ENCODE measurements at places on chromosomes 3 and 15.

GRCh38 chr15:40424483-40425115 lies 16.2 kb upstream of the BAHD1 start:
- DNase-seq: no peak

DNA sequence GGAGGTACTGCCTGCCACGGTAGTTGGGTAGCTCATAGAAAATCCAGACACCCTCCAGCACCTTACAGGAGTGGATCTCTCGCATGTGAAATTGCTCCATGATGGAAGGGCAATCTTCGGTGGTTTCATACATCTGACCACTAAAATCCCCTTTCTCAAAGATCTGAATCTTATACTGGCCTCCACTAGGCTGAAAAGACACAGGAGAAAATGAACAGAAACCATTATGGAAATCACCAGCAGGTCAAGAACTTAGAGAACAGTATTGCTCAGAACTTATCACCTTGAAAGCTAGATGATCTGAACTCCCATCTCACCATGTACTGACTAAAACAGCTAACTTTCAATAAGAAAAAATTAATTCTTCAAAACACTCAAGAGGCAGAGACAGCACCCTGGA lies 5.4 kb downstream of the CRYGS start:
- no peak for DNase-seq

GRCh38 chr15:77901921-77902750 lies 175.4 kb downstream of the TBC1D2B start:
- DNase-seq: no peak

DNA sequence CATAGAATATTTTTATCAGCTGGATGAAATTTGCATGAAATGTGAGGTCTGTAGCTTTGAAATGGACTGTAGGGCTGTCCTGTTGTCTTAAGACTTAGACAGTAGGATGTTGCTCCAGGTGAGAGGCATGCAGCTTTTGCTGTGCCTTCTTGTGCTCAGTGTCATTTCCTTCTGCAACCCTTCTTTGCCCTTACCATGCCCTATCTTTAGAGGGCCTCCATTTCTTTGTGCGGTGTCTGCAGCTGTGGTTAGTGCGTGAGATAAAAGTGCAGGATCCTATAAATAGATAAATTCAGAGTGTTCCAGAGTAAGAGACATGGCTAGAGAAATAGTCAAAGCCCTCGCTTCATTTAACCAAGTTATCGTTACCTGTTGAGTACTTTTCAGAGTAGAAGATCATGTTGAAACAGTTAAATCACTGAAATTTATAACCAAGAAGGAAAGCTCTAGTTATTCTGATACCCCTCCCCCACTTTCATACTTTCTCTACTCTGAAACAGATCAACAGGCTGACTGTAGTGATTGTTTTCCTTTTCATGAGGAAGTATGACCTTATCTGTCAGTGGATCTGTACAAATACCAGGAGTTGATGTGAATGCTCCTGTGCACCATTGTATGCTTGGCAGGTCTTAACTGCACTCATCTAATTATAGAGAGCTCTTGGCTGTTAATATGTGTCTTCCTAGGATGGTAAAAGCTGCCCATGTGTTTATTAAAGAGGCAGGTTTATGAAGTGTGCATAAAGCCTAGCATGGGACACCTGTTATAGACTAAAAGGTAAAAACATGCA lies 18.2 kb downstream of the EIF3J start:
- peak; percentile 36 for DNase-seq

- DNase-seq: peak; percentile 77
Measured at GRCh38 chr3:146067048-146067447, 93.9 kb downstream of the PLOD2 start.

- no peak for DNase-seq
Measured at GRCh38 chr15:72318408-72318942, 1.5 kb downstream of the CELF6 start.

All from renal cortical epithelial cell (primary cell).